ENCODE measurements at places on chromosomes 4 and X.

- no peak for DNase-seq
Measured at GRCh38 chr4:14615671-14616070, 386.6 kb upstream of the CPEB2 start.

GRCh38 chr4:82705928-82706300 is 92.7 kb downstream of the SCD5 start:
- DNase-seq: no peak

DNA sequence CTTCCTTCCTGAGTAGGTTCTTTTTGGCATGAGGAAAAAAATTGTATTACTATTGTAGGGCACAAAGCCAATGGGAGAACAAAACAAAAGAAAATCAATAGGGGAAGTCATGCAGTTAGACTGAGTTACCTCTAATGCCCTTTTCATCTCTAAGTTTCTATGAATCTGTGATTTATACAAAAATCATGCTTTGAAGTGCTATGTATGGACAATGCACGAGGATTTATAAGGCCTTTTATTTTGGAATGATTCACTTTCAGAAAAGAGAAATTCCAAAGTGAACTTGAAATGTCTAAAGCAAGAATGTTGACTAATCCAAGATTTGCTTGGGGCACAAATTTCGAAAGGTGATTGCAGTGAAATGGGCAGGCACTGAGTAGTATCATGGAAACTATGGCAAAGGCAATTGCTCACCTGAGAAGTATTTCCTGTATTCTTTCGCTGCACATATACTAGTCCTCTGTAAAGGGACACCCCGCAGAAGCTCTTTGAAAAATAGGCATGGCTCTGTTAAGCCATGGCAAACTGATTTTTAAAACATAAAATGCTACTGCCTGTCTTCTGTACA is 52.8 kb downstream of the ADGRG4 start:
- DNase-seq: no peak

DNA sequence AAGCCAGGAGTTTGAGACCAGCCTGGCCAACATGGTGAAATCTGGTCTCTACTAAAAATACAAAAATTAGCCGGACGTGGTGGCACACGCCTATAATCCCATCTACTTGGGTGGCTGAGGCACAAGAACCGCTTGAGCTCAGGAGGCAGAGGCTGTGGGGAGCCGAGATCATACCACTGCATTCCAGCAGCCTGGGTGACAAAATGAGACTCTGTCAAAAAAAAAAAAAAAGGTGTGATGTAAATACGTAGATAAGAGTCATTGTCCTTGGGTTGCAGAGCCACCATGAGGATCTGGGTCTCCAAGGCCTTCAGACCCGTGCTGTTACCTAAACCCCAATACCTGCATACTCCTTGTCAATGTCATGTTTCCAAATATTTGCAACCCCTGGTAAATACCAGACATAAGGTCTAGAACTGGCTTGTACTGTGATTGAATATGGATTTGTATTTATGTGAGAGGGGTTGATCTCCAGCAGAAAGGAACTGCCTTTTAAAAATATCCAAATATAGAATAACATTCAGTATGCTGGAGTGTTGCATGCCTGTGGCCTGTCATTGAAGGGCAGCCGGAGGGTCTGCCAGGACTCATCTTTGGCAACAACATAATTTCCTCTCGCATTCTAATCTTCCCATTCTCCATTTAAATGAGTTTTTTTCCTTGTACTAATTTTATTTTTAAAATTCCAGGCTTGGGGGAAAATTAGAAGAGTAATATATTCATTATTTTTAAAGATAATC is 40.4 kb downstream of the ATXN3L start:
- DNase-seq: no peak

DNA sequence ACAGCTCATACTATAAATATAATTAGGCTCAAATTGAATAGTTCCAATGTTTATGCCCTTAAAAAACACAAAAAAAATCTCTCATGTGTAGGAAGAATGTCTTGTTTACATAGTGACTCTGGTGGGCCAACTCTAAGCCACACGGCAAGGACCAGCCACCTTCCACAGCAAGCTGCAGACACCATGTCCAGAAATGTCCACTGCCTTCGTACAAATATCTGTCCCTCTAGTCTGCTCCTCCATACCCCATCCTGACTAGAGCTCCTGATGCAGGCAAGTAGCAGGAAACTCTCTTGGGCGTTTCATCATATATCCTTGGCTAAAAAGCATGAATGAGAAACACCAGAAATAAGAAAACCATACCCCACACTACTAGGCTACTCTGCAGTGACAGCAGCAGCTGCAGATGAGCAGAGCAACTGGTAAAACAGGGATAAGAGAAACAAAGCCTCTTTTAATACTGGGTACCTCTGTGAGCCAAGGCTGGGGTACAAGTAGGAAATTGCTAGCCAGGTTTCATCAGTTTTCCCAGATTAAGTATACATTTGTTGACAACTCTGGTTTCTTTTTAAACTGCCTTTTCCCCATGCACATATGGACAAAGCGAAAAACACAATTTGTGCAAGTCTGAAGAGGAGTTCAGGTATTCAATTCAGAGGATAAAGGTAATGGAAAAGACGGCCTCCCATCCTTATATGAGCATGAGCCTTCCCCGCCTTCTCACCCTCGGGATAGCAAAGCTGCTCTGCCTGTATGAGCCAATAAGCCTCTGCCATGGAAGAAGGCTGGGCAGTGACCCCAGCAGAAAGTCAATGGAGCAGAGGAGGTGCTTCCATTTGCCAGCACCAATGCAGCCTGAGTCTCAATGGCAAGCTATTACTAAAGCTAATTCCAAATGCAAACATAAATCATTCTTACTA is 245.4 kb downstream of the DCLK2 start:
- DNase-seq: no peak

DNA sequence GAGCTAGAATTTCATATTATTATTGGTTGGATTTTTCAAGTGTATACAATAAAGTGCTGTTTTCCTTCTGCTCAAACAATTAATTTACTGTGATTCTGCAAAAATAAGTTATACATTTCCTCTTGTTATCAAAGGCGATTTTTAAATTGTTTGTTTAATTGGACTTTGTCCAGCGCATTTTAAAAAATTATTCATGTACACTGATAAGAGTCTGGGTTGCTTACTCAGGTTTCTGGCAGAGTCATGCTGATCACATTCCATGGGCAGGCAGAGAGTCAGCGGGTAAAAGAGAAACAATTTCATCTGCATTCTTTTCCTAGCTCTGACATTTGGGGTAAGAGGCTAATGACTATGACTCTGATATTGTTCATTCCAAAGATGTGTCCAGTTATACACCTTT is 8.9 kb downstream of the FAT4 start:
- no peak for DNase-seq

DNA sequence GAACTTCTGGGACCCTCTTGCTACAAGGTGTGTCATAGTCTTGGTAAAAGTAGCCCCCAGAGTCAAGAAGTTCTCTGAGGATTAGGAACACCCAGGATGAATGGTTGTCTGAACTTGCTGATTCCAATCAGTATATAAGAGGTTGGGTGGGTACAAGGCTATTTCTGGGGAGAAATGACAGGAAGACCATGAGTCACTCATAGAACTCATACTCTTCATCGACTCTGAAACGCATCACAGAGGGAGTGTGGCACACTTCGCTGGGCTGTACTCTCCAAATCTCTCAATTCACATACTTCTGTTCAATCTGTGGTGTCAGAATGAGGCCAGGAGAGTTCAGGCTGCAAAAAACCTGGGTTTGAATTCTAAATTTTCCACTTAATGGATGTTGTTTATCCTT is 193.2 kb upstream of the LEF1 start:
- DNase-seq: no peak

- DNase-seq: no peak
Measured at GRCh38 chr4:19677211-19677610, 574.5 kb upstream of the SLIT2 start.

- no peak for DNase-seq
Measured at GRCh38 chrX:152138388-152138784, at the start of gene MAGEA10. TSS of gene MAGEA10 (minus strand) at chrX:152138577. CDS start at chrX:152135620, 2,957 bp downstream.

- no peak for DNase-seq
Measured at GRCh38 chr4:122632396-122633143, 11.7 kb upstream of the IL21 start.

GRCh38 chr4:24244663-24245490 is 339.5 kb downstream of the DHX15 start:
- no peak for DNase-seq

DNA sequence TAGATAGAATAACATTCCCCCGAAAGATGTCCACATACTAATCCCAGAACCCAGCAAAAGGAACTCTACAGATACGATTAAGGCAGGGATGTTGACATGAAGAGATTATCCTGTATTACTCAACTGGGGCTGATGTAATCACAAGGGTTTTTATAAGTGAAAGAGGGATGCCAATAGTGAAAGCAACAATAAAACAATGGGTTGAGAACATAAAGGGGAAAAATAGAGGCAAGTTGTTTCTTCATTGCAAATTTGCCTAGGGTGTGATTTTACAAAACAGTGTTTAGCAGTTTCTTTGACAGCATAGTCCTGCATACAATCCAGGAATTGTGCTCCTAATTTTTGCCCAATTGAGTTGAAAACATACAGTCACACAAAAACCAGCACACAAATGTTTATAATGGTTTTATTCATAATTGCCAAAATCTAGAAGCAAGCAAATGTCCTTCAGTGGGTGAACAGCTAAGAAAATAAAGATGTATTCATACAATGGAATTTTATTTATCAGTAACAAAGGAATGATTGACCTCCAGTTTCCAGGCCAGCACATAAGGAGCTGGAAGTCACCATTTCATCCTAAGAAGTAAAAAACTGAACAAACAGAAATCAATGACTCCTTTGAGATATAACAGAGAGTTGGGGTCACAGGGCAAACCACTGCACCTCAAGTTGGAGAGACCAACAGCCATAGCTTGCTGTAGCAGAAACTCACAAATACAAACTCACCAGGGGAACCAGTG is 107.2 kb downstream of the CENPC start:
- no peak for DNase-seq

- DNase-seq: no peak
Measured at GRCh38 chrX:56729152-56729850, at the start of gene NBDY. TSS of gene NBDY (plus strand) at chrX:56729243. CDS start at chrX:56729354, 111 bp downstream.

DNA sequence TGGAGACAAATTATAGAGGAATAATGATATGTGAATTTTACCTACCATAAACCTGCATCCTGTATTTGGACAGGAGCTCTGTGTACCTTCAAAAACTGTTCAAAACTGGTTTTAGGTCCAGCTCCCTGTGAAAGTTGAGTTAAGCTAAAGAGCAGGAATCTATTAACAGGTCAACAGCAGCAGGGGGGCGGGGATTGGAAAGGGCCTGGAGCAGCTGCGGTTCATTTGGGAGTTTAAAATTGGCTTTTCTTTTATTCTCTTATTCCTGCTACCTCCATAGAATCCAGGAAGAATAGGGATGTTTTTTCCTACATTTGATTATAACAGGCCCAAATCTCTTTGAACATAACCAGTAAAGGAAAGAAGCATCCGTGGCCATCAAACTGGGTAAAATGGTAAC is 23.8 kb downstream of the SHROOM3 start:
- no peak for DNase-seq

DNA sequence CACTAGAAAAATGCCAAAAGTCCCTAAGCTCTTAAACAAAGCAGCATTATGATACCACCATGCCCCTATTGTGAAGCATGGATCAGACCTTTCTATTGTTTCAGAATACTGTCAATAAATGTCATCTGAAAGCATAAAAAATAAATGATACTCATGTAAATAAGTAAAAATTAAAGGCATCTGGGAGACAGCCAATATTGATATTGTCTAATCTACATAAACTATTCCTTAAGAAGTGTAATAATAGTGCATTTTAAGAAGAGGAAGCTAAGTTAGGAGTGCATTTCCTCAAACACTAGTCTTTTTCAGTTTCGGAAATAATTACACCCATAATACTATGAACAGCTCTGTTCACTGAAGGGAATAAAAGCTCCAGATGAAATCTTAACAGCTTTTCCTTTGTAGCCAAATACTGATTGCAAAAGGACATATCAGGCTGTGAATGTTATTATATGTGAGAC is 181.6 kb downstream of the SPOCK3 start:
- DNase-seq: no peak

DNA sequence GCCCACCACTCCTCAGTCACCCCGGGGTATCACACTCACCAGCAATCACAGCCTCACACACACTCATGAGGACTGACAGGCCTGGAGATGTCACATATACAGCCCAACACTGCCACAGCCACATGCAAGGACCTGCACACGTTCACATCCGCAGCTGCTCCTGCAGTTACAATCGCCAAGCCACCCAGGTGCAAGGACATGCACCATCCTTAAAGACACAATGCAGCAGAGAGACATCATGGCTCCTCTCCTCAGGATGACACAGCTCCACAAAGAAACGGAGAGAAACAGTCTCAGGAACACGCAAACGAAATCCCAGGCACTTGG is 1.1 kb downstream of the PCSK1N start:
- DNase-seq: no peak

DNA sequence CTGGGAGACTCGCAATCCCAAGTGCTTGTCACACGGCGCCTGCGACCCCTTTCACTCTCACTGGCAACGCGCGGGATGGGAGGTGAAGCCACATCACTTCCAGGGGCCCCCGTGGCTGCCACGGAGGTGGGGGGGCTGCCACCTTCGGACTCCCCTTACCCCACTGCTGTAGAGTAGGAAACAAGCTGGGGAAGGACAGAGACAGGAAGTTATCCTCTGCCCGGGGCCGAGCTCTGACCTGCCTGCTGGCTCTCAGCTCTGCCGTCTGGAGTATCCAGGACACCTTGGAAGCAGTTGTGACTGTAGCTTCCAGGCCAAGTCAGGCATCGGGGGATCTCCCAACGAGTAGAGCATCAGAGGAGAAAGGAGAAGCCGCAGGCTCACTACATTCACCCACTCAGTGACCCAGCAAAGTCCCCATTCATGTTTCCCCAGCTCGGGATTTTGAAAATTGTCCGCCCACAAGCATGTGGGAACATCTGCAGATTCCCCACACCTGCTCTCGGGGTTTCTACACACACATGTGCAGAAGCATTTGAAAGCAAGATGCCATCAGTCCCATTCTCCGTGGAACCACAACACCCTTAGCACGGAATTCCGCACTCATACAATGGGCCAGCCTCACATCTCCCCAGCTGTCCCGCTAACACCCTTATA is 10.8 kb downstream of the PDZD4 start:
- no peak for DNase-seq

GRCh38 chrX:47707031-47707780 is 48.2 kb upstream of the UXT start:
- DNase-seq: no peak

GRCh38 chr4:104492183-104492771 is 2.4 kb downstream of the CXXC4 start:
- DNase-seq: no peak

- DNase-seq: no peak
Measured at GRCh38 chr4:26404743-26405206, 84.0 kb downstream of the RBPJ start.

- no peak for DNase-seq
Measured at GRCh38 chrX:118901991-118902390, 72.4 kb upstream of the LONRF3 start.

- no peak for DNase-seq
Measured at GRCh38 chr4:109303140-109303496, 660 bp upstream of the COL25A1 start.

GRCh38 chr4:168221301-168221700 is 97.3 kb downstream of the DDX60 start:
- no peak for DNase-seq

GRCh38 chr4:95191537-95191936 is 357.2 kb downstream of the UNC5C start:
- DNase-seq: no peak

- no peak for DNase-seq
Measured at GRCh38 chr4:43369036-43369594, 476.6 kb downstream of the GRXCR1 start.

All from stimulated activated CD4-positive, alpha-beta T cell treated with anti-CD3 and anti-CD28 coated beads, Interleukin-1b, Interleukin-23, amount 100 ng/mL, for 24 hours (primary cell).